Activated CD8-positive, alpha-beta T cell treated with anti-CD3 and anti-CD28 coated beads, Interleukin-2, amount 10 ng/mL, durations not matched to agents 7 days and 5 days (primary cell): ENCODE measurements at places on chromosomes 6 and 20. TPM values are rescaled to one million over a fixed set of nuclear protein-coding genes. Genes with fewer than 3 reads are reported as not detected.

GRCh38 chr6:100216760-100217159 lies 222.7 kb upstream of the MCHR2 start:
- DNase-seq, result no peak

- DNase-seq, result no peak
Observed at GRCh38 chr20:52168116-52168515, 23.5 kb downstream of the ZFP64 start.

FERMT1 gene
- not detected for total RNA-seq

GRCh38 chr6:95243053-95243452 lies 334.3 kb upstream of the MANEA start:
- DNase-seq, result no peak

BNIP5 gene
- total RNA-seq, result not detected

- no peak for DNase-seq
Observed at GRCh38 chr20:62147528-62147927, 4.0 kb downstream of the SS18L1 start.

GRM1 gene
- not detected for total RNA-seq

FAM209B gene
- 1.1 TPM for total RNA-seq

DNA sequence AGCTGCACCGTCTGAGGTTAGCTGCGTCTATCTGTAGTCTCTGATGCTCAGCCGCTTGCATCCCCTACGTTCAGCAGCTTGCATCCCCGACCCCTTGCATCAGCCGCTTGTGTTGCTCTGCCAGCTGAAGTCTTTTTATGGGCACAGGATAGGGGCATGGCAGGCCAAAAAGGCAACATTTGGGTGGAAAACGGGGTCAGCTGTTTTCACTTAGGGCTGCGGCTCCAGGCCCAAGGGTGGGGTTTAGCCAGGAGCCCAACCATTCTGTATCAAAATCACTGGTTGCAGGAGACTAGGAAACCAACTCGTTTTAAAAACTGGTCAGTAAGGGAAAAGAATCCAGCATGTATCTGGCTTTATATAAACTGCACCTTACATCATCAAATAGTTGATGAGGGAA lies 49.9 kb downstream of the FAM50B start:
- DNase-seq, result no peak

SLC22A2 gene
- total RNA-seq, result not detected

HSPA1B gene
- 84.6 TPM for total RNA-seq

- DNase-seq, result no peak
Observed at GRCh38 chr6:143699430-143699825, 21.7 kb downstream of the PHACTR2 start.

PLN gene
- not detected for total RNA-seq

COX4I2 gene
- total RNA-seq, result not detected

GRCh38 chr6:101126501-101126900 lies 245.4 kb upstream of the ASCC3 start:
- DNase-seq, result no peak

GRCh38 chr6:10791673-10792072 lies 44.1 kb downstream of the TMEM14B start:
- no peak for DNase-seq

- DNase-seq, result no peak
Observed at GRCh38 chr6:87214831-87215230, 59.5 kb downstream of the ZNF292 start.

DNA sequence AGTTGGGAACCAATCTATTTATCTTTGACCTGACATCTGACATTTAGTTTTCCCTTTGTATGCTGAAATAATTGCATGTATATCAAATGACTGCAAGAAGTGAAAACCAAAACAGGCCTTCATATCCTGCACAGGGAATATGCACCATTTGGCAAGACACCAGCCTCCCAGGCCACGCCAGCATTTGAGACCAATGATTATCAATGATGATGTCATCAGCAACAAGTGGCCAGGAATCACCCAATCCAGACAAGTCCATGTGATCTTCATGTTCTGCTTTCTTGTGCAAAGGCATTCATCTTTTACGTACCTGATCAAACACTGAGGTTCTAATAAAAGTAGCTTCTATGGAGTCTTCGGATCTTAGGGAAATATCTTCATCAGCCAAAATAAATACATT lies 107.4 kb upstream of the TENT5A start:
- no peak for DNase-seq

DNA sequence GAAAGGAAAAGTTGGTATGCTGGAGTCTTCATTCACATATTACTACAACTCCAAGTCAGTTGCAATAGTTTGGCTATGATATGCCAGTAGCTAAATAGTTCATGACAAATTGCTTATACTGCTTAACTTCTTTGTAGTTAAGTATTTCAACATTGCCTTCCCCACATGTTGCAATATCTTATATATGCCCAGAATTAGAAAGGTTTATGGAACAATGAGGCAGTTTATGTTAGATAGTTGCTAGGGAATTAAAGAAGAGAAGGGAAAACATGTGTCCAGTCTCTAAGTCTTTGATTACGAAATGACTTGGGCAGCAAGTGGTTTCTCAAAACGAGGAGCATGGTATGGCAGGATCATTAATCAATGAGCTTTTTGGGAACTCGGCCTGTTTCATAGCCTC lies 145.8 kb downstream of the PLCB4 start:
- no peak for DNase-seq

- DNase-seq, result no peak
Observed at GRCh38 chr6:126268092-126268491, 71.8 kb upstream of the CENPW start.

DPPA5 gene
- not detected for total RNA-seq

- no peak for DNase-seq
Observed at GRCh38 chr20:48574383-48574782, 253.4 kb downstream of the PREX1 start.

STK4 gene
- 159 TPM for total RNA-seq

DNA sequence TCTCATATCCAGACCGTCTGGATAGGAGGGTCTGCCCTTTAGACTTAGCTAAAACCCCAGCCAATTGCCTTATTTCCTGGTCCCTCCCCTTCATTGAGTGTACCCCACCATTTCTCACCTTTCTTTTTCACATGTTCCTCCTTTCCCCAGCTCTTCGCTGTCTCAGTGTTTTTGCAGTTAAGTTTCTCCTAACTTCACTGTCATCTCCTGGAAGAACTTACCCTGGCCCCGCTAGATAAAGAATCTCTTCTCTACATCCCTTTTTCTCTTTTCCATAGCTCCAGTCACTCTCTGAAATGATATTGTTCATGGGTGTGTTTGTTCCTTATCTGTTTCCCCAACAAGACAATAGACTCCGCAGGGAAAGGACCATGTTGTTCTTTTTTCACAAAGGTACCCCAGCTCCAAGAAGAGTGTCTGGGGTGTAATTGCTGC lies 208.8 kb downstream of the TSHZ2 start:
- DNase-seq, result no peak

ZC3H12D gene
- 6.0 TPM for total RNA-seq

DNA sequence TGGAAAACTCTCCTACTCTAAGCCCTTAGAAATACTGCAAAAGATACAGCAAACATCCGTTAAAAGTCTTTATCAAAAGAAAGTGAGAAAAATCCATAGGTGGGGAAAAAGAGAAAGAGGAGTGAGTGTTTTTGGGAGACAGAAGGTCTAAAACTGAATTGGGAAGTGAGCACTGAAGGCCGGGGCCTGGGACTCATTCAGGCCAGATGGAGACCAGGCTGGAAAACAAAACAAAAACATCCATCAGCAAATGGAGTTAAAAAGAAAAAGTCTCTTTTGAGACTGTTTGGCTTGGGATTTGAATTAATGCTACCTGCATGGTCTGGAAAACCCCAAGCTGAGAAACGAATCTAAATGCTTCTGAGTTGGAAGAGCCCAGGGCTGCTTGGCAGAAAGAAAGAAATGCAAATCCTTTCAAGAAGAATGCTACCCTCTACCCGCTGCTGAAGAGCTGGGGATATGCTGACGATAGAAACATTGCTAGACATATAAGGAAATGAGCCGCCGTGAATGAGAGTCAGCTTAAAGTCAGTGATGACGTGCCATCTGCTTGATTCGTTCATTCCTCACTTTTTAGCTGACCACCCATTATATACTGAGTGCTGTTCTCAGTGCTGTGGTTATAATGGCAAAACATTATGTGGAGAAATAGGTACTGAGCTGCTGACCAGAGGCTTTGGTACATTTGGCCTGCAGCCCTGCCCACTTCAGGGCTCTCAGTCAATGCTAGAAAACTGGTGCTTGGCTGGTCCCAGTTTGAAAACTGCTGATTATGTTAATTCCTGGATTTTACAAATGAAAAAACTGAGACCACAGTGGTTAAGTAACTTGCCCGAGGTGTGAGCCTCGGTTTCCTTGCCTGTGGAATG lies 28.0 kb upstream of the TULP4 start:
- DNase-seq, result no peak

NFYA gene
- total RNA-seq, result 32.5 TPM

DNA sequence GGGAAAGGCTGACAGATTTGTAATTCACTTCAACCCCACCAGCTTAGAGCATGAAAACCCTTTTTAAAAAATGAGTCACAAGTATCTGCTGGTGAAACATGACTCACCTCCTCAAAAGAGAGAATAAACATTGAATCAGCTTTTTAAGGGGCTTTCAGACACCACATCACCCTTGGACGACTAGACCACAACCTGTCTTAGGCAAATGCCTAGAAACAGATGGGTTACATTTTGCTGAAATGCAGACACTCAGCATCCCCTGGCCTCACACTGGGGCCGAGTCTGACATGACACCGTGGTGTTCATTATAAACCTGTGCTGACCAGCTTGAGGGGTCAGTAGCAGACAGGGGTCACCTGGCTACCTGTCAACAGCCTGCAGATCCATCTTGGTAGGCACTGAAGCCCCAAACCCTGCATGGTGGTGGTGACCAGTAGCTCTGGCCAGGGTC lies 175.3 kb upstream of the CST7 start:
- no peak for DNase-seq

GRCh38 chr6:146914489-146915483 lies 289.4 kb upstream of the STXBP5 start:
- no peak for DNase-seq

DNA sequence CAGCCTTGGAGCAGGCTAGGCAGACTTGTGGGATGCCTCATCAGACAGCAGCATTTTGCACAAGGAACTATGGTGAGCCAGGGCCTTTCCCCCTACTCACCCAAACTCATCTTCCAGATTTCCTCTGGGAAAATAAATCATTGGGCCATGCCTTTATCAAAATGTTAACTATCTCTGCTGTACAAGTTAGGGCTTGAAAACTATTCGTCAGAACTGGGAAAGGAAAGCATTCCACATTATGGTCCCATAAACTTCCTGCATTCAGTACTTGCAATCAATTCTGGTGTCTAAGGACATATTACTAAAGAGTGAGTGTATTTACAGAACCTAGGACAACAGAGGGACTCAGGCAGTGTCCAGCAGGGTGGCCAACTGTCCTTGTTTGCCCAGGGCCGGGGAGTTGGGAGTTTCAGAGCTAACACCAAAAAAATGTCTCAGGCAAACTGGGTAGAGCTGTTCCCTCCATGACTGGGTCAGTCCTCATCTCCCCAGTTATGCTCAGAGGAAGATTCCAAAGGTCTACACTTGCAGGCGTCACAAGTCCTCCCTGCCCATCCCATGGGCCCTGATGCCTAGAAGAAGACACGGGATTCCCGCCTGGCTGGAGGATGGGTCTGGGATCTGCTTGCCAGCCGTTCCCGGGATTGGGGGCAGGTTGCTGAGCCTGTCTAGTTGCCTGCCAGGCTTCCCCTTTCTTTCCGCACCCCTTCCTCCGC lies 72.2 kb downstream of the SLC22A3 start:
- no peak for DNase-seq

FLRT3 gene
- total RNA-seq, result not detected

DNA sequence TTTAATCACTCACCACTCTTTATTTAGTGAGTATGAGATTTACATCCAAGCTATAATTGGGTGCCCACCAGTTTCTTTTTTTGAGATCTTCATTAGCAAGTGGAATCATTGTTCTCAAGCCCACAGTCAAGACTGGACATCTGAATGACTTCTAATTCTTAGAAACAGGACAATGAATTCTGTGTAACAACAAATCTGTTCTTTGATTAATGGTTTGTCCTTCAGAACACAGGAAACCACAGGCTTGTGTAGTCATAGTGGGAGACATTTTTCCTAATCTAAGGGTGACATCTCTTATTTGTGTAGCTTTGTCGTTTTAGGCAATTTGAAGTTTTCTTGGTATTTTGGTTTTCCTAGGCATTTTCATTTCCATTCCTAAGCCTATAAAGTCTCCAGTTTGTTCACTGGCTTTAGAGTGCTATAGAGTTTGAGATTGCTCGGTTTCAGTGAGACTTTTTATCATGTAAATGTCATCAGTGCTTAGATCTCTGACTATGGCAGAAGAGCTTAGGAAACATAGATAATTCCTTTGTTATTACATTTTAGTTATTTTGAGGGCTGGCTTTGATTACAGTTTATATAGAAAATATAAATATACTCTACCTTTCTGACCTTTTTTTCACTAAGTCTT lies 903.9 kb upstream of the MAP3K7 start:
- DNase-seq, result no peak

DNA sequence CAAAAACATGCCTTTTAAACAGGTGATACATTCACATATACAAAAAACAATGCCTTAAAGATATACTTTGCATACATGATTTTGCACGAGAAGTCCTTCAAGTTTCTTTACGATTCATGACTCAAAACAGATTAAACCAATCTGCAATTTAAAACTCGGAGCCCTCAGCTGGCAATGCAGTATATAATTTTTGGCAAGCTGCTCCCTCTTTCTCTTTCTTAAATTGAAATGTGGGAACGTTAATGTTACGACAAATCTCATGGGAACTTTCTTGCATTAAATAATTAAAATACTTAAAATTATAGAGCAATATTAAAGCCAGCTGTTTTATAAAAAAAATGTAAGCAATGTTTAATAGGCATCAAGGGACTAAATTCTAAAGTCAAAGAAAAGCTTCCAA lies 334.6 kb downstream of the ESR1 start:
- no peak for DNase-seq

KCNQ2 gene
- total RNA-seq, result not detected

DNA sequence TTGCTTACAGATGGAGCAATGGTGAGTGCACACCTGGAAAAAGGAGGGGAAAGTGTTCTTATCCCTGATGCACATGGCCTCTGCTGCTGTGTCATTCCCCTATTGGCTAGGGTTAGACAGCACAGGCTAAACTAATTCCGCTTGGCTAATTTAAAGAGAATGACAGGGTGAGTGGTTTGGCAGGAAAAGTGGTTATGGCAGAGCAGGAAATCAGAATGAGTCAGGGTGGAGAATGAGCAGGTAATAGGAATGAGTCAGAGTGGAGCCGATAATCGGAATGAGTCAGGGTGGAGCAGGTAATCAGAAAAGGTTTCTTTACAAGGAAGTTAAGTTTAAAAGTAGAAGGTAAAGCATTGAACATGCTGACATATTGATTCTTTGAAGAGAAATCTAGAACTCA lies 355.5 kb upstream of the HTR1E start:
- no peak for DNase-seq

DNA sequence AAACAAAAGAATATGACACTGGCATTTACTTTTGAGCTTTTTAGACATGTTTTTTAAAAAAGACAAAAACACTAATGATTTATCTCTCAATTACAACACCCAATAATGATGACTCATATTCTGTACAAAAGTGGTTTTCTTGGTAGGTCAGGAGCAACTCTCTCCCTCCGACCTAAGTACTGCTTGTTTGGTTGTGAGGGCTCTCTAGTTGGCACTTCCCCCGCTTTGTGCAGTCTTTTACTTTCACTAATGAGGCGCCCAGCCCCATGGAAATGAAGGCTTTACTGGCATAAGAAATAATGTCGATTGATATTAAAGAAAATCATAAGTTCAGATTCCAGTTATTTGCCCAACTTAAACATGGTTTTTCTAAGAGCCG lies 1.3 kb downstream of the KPNA5 start:
- peak; percentile 62 for DNase-seq

GRCh38 chr6:15023448-15023847 lies 222.4 kb upstream of the JARID2 start:
- peak; percentile 51 for DNase-seq
